ENCODE measurements at places on chromosomes 2 and 18. TPM values are rescaled to one million over a fixed set of nuclear protein-coding genes. Genes with fewer than 3 reads are reported as not detected.

Gene ABCG5
- total RNA-seq: not detected

Gene NEU4
- not detected for total RNA-seq

Gene HNRNPLL
- total RNA-seq: 77.4 TPM

Gene PSTPIP2
- 25.3 TPM for total RNA-seq

Gene GALR1
- total RNA-seq: not detected

Gene PRSS56
- not detected for total RNA-seq

Gene XIRP2
- not detected for total RNA-seq

Gene EMILIN2
- total RNA-seq: 27.8 TPM

Gene TMEM185B
- total RNA-seq: 33.5 TPM

Gene USP40
- 13.3 TPM for total RNA-seq

Gene GPR45
- total RNA-seq: not detected

Gene TBR1
- total RNA-seq: not detected

Gene DUSP11
- total RNA-seq: 34.4 TPM

DNA sequence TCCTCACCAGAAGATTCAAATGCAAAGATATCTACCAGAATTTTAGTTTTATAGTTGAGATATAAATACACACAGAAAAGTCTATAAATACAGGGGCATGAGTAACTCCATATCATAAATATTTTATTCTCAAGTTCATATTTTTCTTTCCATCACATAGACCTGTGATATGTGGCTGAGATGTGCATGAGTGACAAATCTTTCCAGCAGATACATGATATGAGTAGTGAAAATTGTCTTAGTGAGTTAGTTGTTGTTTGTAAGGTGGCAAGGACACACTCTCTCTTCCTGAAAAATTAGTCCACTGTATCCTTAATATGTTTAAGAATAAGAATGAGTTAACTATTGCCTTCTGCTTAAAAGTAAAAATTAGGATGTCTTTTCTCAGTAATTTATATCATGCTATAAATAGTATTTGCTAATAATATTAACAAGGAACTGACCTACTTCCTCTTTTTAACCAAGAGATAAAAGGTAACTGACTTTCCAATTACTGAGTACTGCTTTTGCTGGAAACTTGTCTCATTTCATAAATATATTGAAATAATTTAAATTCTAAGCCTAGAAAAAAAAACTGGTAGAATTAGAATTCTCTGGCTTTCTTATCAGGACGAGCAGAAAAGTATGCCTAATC is 85.2 kb upstream of the SESTD1 start:
- H3K27me3 ChIP-seq: no peaks in the 10 kb centered on the region
- H3K4me3 ChIP-seq: no peak overlapping the region
- H3K27ac ChIP-seq: no peak overlapping the region

- no peak overlapping the region for H3K4me3 ChIP-seq
- no peaks in the 10 kb centered on the region for H3K4me1 ChIP-seq
- DNase-seq: no peak
- H3K27ac ChIP-seq: no peak overlapping the region
- H3K27me3 ChIP-seq: no peaks in the 10 kb centered on the region
These were observed 31.0 kb upstream of the TNFRSF11A start for GRCh38 chr18:62294073-62294472.

- H3K27ac ChIP-seq: peak overlapping the region; percentile 98
- no peak for DNase-seq
- no peaks in the 10 kb centered on the region for H3K27me3 ChIP-seq
- peaks cover 17% of the 10 kb centered on the region for H3K4me1 ChIP-seq
- no peaks in the 10 kb centered on the region for H3K36me3 ChIP-seq
These were observed 710 bp downstream of the SEC11C start for GRCh38 chr18:59140302-59140885.

DNA sequence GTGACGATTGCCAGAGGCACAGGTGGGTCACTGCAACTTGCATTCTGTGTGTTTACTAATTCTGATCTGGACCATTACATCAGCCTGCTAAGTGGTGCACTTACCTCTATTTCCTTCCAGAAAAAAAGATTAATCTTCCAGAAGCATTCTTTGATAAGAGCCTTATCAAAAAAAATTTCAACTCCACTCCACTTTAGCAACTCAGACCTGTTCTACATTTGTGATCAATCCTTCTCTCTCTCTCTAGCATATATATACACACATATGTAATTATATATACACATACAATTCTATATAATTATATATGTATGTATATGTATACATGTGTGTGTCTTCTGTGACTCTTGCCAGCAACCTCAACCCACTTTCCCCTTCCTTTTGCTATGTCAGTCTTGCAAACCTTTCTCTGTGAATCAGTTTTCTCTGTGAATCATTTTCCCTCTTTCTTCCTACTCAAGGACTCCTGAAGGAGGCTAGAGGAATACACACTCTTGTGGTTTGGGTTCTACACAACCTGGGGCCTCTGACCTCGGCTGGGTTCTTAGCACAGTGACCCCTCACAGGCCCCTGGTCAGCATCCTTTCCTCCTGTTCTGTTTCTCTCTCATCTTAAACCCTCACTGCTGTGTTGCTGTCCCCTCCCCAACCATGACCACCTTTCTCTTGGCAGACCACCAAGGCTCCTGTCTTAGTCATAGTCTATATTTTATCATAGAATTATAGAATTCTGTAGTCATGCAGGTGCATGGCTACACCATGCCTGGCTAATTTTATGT is 130.4 kb upstream of the PELI1 start:
- peaks cover 11% of the 10 kb centered on the region for H3K4me1 ChIP-seq
- no peaks in the 10 kb centered on the region for H3K36me3 ChIP-seq

GRCh38 chr2:66031236-66031635 is 403.7 kb upstream of the MEIS1 start:
- DNase-seq: no peak
- H3K27ac ChIP-seq: no peak overlapping the region
- no peaks in the 10 kb centered on the region for H3K27me3 ChIP-seq
- H3K36me3 ChIP-seq: no peaks in the 10 kb centered on the region

- H3K27me3 ChIP-seq: no peaks in the 10 kb centered on the region
- H3K36me3 ChIP-seq: no peaks in the 10 kb centered on the region
- H3K4me1 ChIP-seq: no peaks in the 10 kb centered on the region
- no peak overlapping the region for H3K27ac ChIP-seq
- H3K4me3 ChIP-seq: no peak overlapping the region
These were observed 315.1 kb downstream of the NR4A2 start for GRCh38 chr2:156017341-156017885.

GRCh38 chr18:54086046-54086802 is 138.2 kb downstream of the MBD2 start:
- H3K27me3 ChIP-seq: no peaks in the 10 kb centered on the region
- DNase-seq: peak; percentile 2
- H3K4me1 ChIP-seq: peaks cover 5% of the 10 kb centered on the region
- H3K36me3 ChIP-seq: no peaks in the 10 kb centered on the region

GRCh38 chr2:112026509-112026908 is 28.6 kb upstream of the TMEM87B start:
- H3K27me3 ChIP-seq: no peaks in the 10 kb centered on the region
- DNase-seq: no peak
- no peaks in the 10 kb centered on the region for H3K4me1 ChIP-seq
- no peaks in the 10 kb centered on the region for H3K36me3 ChIP-seq

DNA sequence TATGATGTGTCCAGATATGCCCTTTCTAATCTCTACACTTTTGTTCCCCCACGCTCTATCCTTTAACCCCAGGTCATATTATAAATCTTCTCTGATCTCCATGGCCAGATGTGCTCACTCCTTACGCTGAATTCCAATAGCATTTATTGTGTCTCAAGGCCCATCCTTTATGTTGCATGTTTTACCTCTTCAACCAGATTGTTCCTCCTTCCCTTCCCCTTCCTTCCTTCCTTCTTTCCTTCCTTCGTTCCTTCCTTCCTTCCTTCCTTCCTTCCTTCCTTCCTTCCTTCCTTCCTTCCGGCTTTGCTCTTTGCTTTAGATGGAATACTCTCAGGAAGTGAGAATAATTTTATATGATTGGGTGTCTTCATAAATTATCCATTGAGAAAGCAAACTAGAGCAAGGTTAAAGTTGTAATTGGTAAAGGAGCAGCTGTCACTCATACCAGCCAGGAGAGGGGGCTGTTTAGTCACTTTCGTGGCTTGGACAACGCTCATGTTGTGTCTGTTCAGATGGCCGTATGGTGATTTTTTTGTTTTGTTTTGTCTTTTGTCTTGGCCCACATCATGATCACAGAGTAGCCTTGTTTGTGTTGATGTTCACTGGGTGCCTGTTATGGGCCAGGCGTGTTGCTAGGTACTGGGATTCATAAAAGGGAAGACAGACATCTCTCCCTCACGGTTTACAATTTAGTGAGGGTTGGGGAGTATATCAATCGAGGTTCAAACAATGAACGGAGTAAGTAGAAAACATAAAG is 68.0 kb downstream of the DAW1 start:
- no peak overlapping the region for H3K27ac ChIP-seq
- no peaks in the 10 kb centered on the region for H3K27me3 ChIP-seq
- H3K36me3 ChIP-seq: no peaks in the 10 kb centered on the region
- H3K4me1 ChIP-seq: no peaks in the 10 kb centered on the region
- H3K4me3 ChIP-seq: no peak overlapping the region
- no peak for DNase-seq

DNA sequence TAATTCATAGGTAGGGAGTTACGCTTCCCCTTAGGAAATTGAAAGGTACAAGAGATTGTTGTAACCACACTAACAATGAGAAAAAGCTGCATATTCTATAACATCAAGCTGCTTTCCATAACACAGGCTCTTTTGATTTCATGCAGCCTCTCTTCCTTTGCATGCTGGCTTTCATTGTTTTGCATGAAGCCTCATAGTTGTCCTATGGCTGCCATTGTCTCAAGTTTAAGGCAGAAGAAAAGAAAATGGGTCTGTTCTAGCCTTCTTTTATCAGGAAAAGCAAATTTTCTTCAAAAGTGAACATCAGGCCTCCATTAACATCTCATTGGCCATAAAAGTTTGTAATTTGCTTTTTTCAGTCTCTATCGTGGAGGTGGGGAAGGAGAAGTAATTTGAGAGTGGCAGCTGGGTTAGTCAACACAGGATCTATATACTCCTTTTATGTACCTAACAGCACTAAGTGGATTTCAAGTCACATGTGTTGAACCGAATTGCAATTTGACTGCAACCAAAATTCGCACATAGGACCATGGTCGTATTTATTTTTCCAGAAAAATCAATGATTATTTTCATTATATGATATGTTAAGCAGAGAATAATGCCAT is 248.5 kb upstream of the RND3 start:
- no peak for DNase-seq
- no peak overlapping the region for H3K4me3 ChIP-seq
- no peaks in the 10 kb centered on the region for H3K4me1 ChIP-seq

- peak; percentile 6 for DNase-seq
- no peaks in the 10 kb centered on the region for H3K36me3 ChIP-seq
- no peak overlapping the region for H3K4me3 ChIP-seq
- no peaks in the 10 kb centered on the region for H3K27me3 ChIP-seq
- no peaks in the 10 kb centered on the region for H3K4me1 ChIP-seq
- H3K27ac ChIP-seq: no peak overlapping the region
These were observed 109.8 kb downstream of the AP1S3 start for GRCh38 chr2:223727562-223727961.

DNA sequence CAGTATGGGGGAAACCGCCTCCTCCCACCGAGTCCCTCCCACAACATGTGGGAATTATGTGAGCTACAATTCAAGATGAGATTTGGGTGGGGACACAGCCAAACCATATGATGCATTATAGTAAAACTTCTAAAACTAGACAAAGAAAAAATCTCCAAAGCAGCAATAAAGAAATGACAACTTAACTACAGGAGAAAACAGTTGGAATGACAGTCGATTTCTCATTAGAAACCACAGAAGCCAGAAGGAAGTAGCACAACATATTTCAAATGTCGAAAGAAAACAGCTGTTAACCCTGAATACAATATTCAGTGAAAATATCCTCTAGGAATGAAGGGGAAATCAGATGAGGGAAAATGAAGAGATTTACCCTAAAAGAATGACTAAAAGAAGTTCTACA is 53.5 kb upstream of the TCF4 start:
- no peak overlapping the region for H3K27ac ChIP-seq
- no peak for DNase-seq
- H3K4me1 ChIP-seq: no peaks in the 10 kb centered on the region
- no peaks in the 10 kb centered on the region for H3K36me3 ChIP-seq

DNA sequence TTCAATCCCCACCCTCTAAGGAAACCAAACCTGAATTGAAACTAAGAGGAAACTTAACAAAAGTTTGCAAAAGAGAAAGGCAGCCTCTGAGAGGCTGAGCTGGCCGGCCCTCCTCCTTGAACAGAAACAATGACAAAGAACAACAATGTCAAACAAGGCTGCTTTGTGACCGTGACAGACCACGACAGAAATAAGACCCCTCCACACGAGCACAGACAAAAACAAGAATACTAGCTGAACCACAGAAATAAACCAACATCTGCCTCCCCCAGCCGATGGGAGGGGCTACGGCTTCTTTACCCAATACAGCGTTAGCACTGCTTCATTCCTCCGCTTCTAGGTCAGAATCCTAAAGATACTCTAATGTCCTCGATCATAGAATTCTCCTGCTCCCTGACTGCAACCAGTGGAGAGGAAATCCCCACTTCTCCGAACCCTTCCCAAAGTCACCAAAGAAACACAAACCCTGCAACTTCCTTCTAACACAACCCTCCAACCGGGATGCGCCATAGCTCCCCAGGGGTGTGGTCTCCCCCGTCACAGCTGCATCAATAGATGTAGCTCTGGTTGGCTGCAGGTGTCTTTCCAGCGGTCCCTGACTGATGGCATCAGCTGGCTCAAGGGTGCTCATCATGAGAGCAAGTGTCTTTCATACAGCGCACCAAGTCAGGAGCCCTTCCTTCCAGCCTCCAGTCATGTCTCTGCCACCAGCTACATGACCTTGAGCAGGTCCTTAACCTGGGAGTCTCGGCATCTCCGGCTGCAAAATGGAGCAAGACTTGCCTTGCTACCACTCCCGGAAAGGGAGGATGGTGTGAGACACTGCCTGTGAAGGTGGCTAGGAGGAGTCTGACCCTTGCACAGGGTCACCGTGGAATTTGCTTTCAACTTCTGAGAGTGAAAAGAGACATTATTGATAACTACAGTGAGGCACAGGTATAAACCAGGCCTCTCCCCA is 198.6 kb downstream of the HAUS1 start:
- no peak overlapping the region for H3K27ac ChIP-seq
- H3K4me1 ChIP-seq: no peaks in the 10 kb centered on the region
- no peaks in the 10 kb centered on the region for H3K27me3 ChIP-seq
- no peak overlapping the region for H3K4me3 ChIP-seq
- no peak for DNase-seq
- no peaks in the 10 kb centered on the region for H3K36me3 ChIP-seq

GRCh38 chr2:73986085-73986681 is 1.5 kb downstream of the TET3 start:
- H3K27ac ChIP-seq: peak overlapping the region; percentile 57
- peak overlapping the region; percentile 58 for H3K4me3 ChIP-seq
- H3K27me3 ChIP-seq: no peaks in the 10 kb centered on the region
- H3K36me3 ChIP-seq: no peaks in the 10 kb centered on the region
- peaks cover 73% of the 10 kb centered on the region for H3K4me1 ChIP-seq

DNA sequence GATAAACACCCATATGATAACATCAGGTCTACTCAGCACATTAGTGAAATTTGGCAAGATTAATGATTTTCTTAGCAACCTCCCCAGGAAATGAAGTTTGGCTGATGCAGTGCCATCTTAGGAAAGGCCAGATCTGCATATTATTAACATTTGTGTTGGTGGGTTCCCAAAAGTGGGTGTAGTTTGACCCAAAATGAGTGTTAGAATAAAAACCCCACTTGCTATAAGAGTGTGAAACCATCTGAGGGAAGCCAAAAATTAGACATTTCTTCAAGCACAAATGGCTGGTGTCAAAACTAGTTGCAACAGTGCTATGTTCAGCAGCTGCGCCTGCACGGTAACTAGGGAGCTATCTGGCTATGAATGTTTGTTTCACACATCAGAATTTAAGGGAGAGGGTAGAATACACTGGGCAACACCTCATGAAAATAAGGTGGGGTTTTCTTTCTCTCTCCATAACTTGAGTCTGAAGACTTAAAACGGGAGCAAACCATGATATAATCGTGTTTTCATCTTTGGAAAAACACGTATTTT is 15.9 kb upstream of the CSRNP3 start:
- no peak overlapping the region for H3K4me3 ChIP-seq
- H3K36me3 ChIP-seq: no peaks in the 10 kb centered on the region
- H3K27ac ChIP-seq: no peak overlapping the region
- no peak for DNase-seq
- no peaks in the 10 kb centered on the region for H3K4me1 ChIP-seq
